ENCODE measurements at places on chromosomes 12 and 14. TPM values are rescaled to one million over a fixed set of nuclear protein-coding genes. Genes with fewer than 3 reads are reported as not detected.

Gene TAS2R20
- 1.1 TPM for total RNA-seq

- no peak for DNase-seq
These were observed 178.1 kb upstream of the DDHD1 start for GRCh38 chr14:53331247-53331646.

GRCh38 chr12:46522071-46522470 is 149.5 kb upstream of the SLC38A2 start:
- no peak for DNase-seq

Gene RASAL1
- 0.89 TPM for total RNA-seq

DNA sequence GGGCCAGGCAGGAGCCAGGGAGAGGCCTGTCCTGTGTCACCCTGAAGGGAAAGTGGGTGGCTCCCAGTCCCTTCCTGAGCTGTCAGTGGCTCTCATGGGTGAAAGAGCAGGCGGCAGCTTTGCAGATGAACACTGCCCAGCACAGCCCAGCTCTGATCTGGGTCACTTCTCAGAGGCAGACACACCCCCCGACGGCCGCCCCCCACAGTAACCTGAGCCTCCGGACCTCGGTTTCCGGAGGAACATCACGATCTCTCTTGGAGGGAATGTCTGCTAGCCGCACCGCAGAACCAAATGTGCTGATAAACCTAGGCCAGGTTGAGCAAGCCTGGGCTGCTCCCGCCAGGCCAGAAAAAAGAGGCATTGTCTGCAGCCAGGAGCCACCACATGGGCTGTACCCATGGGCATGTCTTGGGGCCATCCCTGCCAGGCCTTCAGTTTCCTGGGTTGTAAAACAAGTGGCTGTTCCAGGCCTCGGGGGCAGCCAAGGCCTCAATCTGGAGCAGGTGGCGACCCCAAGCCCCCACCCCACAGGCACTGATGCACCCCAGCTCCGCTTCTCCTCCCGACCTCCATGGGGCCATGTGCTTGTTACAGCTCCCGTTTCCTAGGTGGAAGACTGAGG is 57.6 kb downstream of the NCOR2 start:
- no peak for DNase-seq

Gene PPP1R36
- total RNA-seq = not detected

GRCh38 chr12:89702503-89702902 is 6.1 kb downstream of the ATP2B1 start:
- DNase-seq = no peak

Gene STAB2
- total RNA-seq = not detected

DNA sequence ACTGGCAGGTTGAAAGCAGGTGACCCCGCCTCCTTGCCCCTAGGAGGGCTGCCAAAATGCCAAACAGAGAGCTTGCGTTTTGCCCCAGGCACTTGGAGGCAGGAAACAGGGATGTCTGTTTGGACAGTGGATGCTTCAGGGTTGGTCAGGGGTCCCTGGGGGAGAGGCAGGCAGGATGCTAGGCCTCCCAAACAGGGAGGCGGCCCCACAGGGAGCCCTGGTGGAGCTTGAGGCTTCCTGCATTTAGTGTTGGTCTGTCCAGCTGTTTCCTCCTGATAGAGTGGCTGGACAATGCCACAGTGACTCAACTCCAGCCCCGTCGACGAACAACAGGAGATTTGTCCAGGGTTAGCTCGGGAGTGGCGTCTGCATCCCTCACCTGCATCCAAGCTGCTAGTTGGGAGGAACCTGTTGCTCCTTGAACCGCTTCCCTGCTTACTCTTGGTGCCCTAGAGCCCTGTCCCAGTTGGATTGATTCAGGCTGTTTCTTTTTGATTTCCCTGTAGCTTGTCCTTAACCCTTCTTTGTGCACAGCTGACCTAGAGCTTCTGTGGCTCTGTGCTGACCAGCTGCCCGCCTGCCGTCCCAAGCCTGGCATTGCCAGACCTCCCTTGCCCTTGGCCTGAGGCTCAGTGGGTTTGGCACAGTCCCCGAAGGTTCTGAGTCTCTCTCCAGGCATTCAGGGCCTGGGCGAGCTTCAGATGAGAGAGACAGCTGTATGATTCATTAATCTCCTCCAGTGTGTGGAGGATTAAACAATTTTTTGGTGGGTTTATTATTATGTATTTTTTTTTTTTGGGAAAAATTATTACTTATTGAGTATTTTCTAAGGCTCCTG is 45.9 kb downstream of the TSPAN9 start:
- no peak for DNase-seq

DNA sequence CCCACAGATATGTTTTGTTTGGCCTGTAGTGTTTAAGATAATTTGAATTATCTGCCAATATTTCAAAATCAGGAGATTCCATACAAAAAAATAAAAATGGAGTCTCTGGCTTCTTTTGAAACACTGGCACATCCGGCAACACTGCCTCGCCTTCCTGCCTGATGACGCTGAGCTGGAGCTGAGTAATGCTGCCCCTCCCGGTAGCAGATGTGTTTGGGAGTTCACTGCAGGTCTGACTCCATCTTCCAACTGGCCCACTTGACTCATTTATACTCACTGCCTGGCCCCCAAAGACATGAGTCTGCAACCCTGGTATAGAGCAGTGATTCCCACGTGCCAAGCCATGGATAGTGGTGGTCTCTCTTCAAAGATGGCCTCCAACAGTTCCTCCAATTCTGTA is 7.4 kb downstream of the CIT start:
- no peak for DNase-seq

All from T-helper 17 cell (primary cell).